NCI-H526 treated with DMSO at 0.1 percent for 48 hours (cell line): ENCODE measurements at places on chromosomes 4 and X.

GRCh38 chrX:72568406-72569092, 4.1 kb downstream of the HDAC8 start:
- DNase-seq = no peak

- DNase-seq = no peak
Observed at GRCh38 chrX:4243759-4244158, 530.3 kb upstream of the PRKX start.

GRCh38 chrX:119541188-119541587, 24.0 kb downstream of the STEEP1 start:
- DNase-seq = no peak

DNA sequence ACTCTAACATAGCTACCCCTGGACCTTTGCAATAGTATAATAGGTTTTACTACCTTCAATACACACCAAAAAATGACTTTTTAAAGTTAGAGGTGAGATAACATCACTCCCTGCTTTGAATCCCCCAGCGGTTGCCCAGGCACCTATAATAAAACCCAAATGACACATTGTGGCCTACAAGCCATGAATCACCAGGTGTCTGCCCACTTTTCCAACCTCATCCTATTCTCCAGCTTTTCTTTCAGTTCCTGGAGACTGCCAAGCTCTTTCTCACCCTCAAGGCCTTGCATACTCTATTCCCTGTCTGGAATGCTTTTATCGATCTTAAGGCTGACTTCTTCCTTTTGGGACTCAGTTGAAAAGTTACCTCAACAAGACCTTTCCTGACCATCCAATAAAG, 16.4 kb upstream of the PRSS48 start:
- DNase-seq = no peak

DNA sequence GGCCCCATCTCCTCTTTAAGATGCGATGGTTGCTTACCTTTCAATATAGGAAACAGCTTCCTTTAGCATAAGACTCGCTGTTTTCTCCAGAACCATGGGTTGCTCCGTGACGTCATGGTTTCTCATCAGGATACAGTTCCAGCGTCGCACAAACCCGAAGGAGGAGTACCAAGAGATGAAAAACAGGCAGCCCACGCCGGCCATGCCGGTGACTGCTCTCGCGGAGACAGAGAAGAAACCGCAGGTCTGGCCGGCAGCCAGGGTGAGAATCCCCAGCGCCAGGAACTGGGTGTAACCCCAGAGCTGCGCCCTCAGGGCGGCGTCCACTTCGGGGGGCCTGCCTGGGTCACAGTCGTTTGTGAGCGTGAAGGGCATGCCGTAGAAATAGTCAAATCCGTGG, 11.4 kb downstream of the ARSD start:
- DNase-seq = no peak

GRCh38 chrX:150364347-150365050, 1.4 kb downstream of the MAMLD1 start:
- DNase-seq = peak; percentile 8

GRCh38 chr4:7581477-7581876, 146.7 kb upstream of the PSAPL1 start:
- DNase-seq = no peak

- peak; percentile 8 for DNase-seq
Observed at GRCh38 chr4:186792728-186793366, 69.2 kb upstream of the FAT1 start.

GRCh38 chr4:156362581-156362980, 408.9 kb upstream of the CTSO start:
- no peak for DNase-seq

DNA sequence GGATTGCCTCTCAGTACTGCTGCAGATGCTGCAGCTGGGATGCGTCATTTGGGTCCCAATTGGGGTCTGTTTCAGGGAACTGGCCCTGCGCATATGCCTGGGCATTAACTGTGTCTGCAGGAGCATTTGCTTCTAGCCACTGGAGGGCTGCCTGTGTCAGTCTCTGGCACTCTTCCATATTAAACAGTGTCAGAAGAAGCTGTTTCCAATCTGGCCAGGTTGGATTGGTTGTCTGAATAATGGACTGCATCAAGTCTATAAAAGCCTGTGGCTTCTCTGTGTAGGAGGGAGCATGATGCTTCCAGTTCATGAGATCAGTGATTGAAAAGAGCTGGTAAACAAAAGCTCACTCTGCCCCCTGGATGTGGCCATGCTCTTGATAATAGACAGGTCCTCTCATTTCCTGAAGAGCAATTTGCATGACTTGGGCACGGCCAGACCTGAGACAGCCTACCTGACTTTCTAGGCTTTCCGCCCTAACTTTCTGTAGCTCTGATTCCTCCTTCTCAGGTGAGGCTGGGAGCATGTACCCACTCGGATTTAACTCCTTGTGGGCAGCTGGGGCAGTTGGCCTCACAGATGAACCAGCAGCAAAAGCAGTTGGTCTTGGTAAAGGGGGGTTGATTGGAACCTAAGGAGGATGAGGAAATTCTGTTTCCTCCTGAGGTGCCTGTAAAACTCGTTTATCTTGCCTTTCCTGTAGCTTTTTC, 29.2 kb downstream of the SULT1E1 start:
- DNase-seq = no peak

DNA sequence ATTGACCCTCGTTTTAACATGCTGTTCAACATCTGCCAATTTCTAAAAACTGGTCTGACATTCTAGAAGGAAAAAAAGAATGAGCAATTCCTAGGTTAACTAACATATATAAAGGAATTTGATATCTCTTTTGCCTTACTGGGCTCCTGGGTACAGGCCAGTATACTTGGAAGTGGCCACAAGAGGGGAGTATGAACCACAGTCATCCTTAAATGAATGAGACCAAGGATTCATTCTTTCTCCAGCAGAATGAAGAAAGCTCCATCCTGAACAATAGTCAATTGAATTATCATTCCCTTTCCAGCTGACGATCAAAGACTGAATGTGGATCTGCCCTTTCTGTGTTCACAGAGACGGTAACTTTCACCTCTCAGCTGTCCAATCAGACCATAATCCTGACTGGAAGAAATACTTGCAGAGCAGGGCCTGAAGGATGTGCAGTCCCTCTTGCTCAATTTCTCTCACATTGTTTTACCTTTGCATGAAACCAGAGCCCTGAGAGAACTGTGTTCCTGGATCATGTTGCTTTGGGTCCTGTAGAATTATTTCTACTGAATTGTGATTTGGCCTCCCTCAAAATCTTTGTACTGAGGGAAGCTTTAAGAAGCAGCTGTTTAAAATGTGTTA, 14.8 kb upstream of the SPARCL1 start:
- DNase-seq = no peak

- DNase-seq = no peak
Observed at GRCh38 chr4:37584071-37584470, 102.1 kb downstream of the RELL1 start.

DNA sequence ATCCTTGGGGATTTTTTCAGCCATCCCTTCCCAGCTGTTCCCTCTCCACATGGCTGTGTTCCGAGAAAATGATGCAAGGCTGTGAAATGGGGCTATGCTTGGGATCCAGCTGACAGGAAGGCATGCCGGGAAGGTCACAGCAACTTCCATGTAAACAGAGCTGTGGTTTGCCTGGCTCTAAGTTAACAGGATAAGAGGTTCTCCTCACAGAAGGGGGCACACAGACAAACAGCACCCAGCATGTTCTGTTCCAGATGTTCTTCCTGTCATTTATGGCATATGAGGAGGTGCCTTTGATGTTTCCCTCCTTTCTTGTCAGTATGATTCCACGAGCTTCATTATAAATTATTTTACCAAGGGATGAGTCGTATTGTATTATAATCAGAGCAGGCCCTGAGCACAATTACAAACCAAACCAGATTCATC, 220.7 kb downstream of the ANTXR2 start:
- DNase-seq = no peak

DNA sequence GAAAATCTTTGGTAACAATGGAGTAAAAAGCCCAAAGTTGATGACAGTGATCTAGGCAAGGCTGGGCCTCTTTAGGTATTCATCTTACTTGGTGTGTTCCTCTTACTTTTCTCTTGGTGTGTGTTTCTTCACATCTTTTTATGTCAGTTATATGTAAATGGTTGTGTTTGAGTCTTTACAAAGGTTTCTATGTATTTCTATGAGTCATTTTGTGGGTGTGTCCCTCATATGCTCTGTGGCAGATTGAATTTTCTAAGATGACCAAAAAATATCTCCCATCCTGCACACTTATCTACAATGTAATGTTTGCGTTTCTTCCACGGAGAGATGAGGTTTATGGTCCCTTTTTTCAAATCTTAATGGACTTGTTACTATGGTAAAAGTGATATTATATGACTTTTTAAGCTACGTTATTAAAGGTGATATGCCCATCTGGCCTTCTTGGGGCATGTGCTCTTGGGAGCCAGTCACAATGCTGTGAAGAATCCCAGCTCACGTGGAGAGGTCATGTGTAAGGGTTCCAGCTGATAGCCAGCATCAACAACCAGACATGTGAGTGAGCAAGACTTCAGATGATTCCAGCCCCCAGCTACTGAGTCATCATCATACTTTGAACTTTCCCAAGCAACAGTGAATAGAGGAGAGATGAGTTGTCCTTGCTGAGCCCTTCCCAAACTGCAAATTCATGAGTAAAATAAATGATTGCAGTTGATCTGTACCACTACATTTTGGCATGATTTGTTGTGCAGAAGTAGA, 126.9 kb downstream of the CBLL2 start:
- DNase-seq = no peak

GRCh38 chr4:136992032-136992431, 540.3 kb downstream of the PCDH18 start:
- no peak for DNase-seq

DNA sequence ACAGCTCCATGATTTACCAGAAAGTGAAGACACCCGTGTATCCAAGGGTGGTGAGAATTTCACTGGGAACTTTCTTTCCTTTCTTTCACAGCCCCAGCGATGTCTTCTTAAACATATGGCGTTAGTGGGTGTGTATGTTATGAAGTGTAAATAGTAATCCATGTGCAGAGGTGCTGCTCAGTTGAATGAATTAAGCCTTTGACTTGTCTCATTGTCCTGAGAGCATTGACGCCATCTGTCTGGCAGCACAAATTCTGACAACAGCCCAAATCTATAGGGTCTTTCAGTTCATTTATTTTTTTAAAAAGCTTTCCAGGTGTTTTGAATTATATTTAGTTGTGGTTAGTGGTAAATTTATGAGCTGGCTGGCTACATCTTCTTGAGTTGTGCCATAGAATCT, 69.4 kb downstream of the CLCN5 start:
- DNase-seq = no peak

DNA sequence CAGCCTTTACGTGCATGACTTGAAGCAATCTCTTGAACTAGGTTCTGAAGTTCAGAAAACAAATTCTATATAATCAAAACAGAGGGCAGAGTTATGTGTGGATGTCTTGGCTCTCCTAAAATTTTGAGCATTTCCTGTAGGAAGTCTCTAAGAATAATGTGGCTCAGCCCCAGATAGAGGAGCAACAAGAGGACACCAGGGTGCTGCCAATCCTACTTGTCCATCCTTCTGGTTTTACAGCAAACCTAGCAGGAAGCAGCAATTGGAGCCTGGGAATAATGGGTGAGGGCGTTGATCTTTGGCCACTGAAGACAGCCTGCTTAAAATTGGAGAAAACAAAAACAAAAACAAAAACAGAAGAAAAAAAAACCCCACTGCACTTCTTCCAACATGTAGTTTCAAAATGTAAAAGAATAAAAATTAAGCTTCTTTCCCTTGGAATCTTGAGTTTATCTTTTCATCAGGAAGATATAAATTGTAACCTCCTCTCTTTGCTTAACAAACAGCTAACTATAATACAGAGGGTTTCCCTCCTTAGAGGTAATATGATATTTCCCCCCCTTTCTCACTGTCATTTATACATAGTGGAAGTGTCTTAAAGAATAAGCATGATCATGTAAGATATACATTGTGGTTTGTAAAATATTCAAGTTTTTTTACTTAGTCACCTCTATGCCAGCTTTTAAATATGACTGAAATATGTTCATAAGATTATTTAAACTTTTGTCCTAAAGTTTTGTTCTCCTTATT, 130.6 kb downstream of the FBXO8 start:
- no peak for DNase-seq

- DNase-seq = no peak
Observed at GRCh38 chr4:121877041-121877773, 6.9 kb upstream of the BBS7 start.

DNA sequence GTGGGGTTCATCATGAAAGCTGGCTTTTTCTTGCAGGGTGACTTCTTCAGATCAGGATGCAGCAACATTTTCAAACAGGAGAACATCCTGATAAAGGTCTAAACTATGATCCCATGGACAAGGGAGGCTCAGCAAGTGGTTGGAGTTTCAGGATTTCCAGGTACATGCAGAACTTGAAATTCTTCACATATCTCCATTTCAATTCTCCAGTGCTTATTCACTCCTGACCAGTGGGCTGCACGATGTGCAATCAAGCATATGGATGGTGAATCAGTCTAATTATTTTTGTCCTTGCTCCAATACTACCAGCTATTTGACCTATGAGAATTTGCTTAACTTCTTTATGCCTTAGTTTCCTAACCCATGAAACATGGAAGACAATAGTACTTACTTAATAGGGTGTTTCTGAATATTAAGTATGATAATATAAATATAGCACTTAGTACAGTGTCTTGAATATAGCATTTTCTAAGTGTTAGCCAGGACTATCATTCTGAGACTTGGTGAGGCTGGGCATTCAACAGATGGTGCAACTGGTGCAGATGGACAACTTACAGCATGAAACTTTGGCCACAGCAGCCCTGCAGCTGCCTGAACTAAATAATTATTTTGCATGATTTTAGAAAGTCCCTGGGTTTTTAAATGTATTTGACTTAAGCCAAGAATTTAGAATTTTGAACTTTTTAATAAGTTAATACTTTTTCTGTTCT, 92.4 kb downstream of the HPGD start:
- no peak for DNase-seq
